A549 treated with CORT108297 at 1 μM for 4 hours (cell line): ENCODE measurements at places on chromosomes 3 and 15. TPM values are rescaled to one million over a fixed set of nuclear protein-coding genes. Genes with fewer than 3 reads are reported as not detected.

Gene CTXN2
- total RNA-seq: 0.02 to 0.05 TPM (median 0.03 TPM) in 4 of 5 replicates, not detected in the other

Gene AADACL2
- not detected in 5 replicates for total RNA-seq

Gene CAMK1
- total RNA-seq: 13.5 to 17.3 TPM (median 16.4 TPM) in 5 replicates

Gene KCNMB3
- 1.1 to 1.7 TPM (median 1.3 TPM) in 5 replicates for total RNA-seq

Gene PYGO1
- 6.0 to 7.2 TPM (median 6.7 TPM) in 5 replicates for total RNA-seq

Gene MANF
- total RNA-seq: 98.5 to 115 TPM (median 110 TPM) in 5 replicates

Gene SLC28A2
- total RNA-seq: not detected in 5 replicates

Gene CPLX3
- total RNA-seq: 0.05 to 0.06 TPM in 2 of 5 replicates, not detected in the others

Gene RLBP1
- total RNA-seq: not detected in 5 replicates

Gene PPP2R3A
- total RNA-seq: 1.8 to 3.3 TPM (median 2.7 TPM) in 5 replicates

Gene GRAMD1C
- total RNA-seq: 0.23 to 1.2 TPM (median 0.43 TPM) in 5 replicates

Gene SLC9A9
- 0.18 to 0.29 TPM (median 0.25 TPM) in 5 replicates for total RNA-seq

Gene GMPS
- 73.7 to 106 TPM (median 81.6 TPM) in 5 replicates for total RNA-seq

Gene GPR87
- total RNA-seq: 1.4 to 1.8 TPM (median 1.7 TPM) in 5 replicates

Gene CHRNA5
- 32.6 to 37.8 TPM (median 34.6 TPM) in 5 replicates for total RNA-seq

Gene INKA1
- total RNA-seq: 1.6 to 2.3 TPM (median 2.1 TPM) in 5 replicates

Gene SLC22A14
- 0.03 to 0.07 TPM (median 0.03 TPM) in 3 of 5 replicates, not detected in the others for total RNA-seq

Gene EIF4E3
- 2.7 to 3.7 TPM (median 3.4 TPM) in 5 replicates for total RNA-seq

Gene SERPINI2
- not detected in 5 replicates for total RNA-seq

Gene HTR3E
- not detected in 5 replicates for total RNA-seq

Gene HHLA2
- total RNA-seq: 0.04 to 0.13 TPM (median 0.08 TPM) in 3 of 5 replicates, not detected in the others

Gene DOCK3
- total RNA-seq: 0.27 to 0.40 TPM (median 0.39 TPM) in 5 replicates

Gene UROC1
- not detected in 5 replicates for total RNA-seq

Gene GREM1
- 7.8 to 15.8 TPM (median 8.0 TPM) in 5 replicates for total RNA-seq

Gene SENP8
- 1.7 to 2.1 TPM (median 1.8 TPM) in 5 replicates for total RNA-seq

Gene SH3GL3
- total RNA-seq: 0.58 to 0.80 TPM (median 0.67 TPM) in 5 replicates

Gene STRA6
- total RNA-seq: 49.3 to 82.9 TPM (median 77.0 TPM) in 5 replicates

Gene GOLGA6L7
- not detected in 5 replicates for total RNA-seq

Gene AGTR1
- 0.31 to 0.60 TPM (median 0.40 TPM) in 5 replicates for total RNA-seq

Gene CFAP92
- total RNA-seq: 0.06 TPM in 1 of 5 replicates, not detected in the others

Gene GHSR
- not detected in 5 replicates for total RNA-seq

Gene RFX7
- total RNA-seq: 8.9 to 13.9 TPM (median 12.3 TPM) in 5 replicates

Gene CPA3
- total RNA-seq: not detected in 5 replicates

Gene WDR72
- total RNA-seq: 5.5 to 7.6 TPM (median 7.1 TPM) in 5 replicates

Gene FANCI
- total RNA-seq: 48.9 to 64.4 TPM (median 58.6 TPM) in 5 replicates

Gene ASB14
- total RNA-seq: not detected in 5 replicates

Gene ADAMTS17
- 0.09 to 0.28 TPM (median 0.17 TPM) in 5 replicates for total RNA-seq

Gene DUOXA1
- 0.08 to 0.17 TPM (median 0.12 TPM) in 5 replicates for total RNA-seq

Gene SOX14
- not detected in 5 replicates for total RNA-seq

Gene CLSTN2
- 0.02 to 0.05 TPM (median 0.03 TPM) in 5 replicates for total RNA-seq

Gene TMEM207
- total RNA-seq: not detected in 5 replicates

Gene CCRL2
- total RNA-seq: 0.03 to 0.39 TPM (median 0.24 TPM) in 5 replicates

Gene FRMD5
- 2.7 to 3.7 TPM (median 3.2 TPM) in 5 replicates for total RNA-seq

Gene CLDN11
- total RNA-seq: 0.13 to 0.31 TPM (median 0.17 TPM) in 5 replicates

Gene SLC28A1
- total RNA-seq: 0.05 TPM in 2 of 5 replicates, not detected in the others

Gene RPP25
- 18.6 to 29.7 TPM (median 27.3 TPM) in 5 replicates for total RNA-seq

Gene LRTM1
- not detected in 5 replicates for total RNA-seq

Gene TEX55
- not detected in 5 replicates for total RNA-seq

Gene FBXL2
- 7.3 to 9.4 TPM (median 8.0 TPM) in 5 replicates for total RNA-seq

Gene TLR9
- 0.05 to 0.13 TPM in 2 of 5 replicates, not detected in the others for total RNA-seq

Gene EIF5A2
- total RNA-seq: 10.7 to 14.8 TPM (median 13.2 TPM) in 5 replicates
